ENCODE measurements at places on chromosomes 1 and 21.
A peak's percentile ranks its signal among the peaks of the same experiment; 100 is the strongest.

DNA sequence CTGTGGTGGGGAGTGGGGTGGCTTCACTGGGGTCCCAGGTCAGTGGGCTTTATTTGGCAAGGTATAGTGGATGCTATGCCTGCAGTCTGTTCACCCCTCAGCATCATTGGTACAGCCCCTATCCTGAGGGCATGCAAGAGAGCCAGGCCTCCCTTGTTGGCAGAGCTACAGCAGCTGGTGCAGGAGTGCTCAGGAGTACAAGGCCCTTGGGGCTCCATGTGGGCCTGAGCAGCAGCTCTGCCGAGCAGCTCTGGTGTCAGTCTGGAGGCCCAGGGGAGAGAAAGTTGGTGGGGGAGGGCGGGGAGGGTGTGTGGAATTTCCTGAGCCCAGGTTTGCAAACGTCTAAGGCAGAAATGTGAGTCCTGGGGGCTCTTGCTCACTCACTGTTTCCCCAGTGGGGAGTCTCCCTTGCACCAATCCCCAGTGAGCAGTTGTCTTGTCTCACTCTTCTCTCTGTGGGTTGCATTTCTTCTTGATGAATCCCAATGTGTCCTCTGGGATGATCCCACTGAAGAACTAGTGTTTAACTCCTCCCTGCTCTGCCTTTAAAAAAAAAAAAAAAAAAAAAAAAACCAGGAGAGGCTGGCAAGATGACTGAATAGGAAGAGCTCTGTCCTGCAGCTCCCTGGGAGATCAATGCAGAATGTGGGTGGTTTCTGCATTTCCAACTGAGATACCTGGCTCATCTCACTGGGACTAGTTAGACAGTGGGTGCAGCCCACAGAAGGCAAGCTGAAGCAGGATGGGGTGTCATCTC is 39.5 kb upstream of the CYP4X1 start:
- no peak for DNase-seq

GRCh38 chr1:228976316-228976715 is 241.0 kb downstream of the RHOU start:
- no peak for DNase-seq

GRCh38 chr1:12174924-12175810 is 8.4 kb downstream of the TNFRSF1B start:
- no peak for DNase-seq

- peak; percentile 32 for DNase-seq
These were observed 20.8 kb downstream of the ATP5PO start for GRCh38 chr21:33894736-33895288.

- DNase-seq: no peak
These were observed 89.1 kb upstream of the LYST start for GRCh38 chr1:235955777-235956176.

- no peak for DNase-seq
These were observed 475 bp upstream of the RPL5 start for GRCh38 chr1:92831368-92831761.

- no peak for DNase-seq
These were observed 106.4 kb downstream of the TGFBR3 start for GRCh38 chr1:91779548-91780021.
